Activated T-helper 2 cell treated with anti-CD3 and anti-CD28 coated beads, Interferon-gamma antibody, Interleukin-2, Interleukin-4, amounts not matched to agents 10 μg/mL and 5 μg/mL and 100 μg/mL, durations not matched to agents 14 hours and 24 hours and 36 hours (primary cell): ENCODE measurements at places on chromosomes 1 and 21. TPM values are rescaled to one million over a fixed set of nuclear protein-coding genes. Genes with fewer than 3 reads are reported as not detected.
A peak's percentile ranks its signal among the peaks of the same experiment; 100 is the strongest.

- H3K4me1 ChIP-seq = peaks cover 26% of the 10 kb centered on the region
- no peaks in the 10 kb centered on the region for H3K27me3 ChIP-seq
- peaks cover 74% of the 10 kb centered on the region for H3K36me3 ChIP-seq
- no peak overlapping the region for H3K27ac ChIP-seq
- DNase-seq = no peak
- no peak overlapping the region for H3K4me3 ChIP-seq
Observed at GRCh38 chr21:25756190-25756932, 21.6 kb downstream of the GABPA start.

RIMKLA gene
- 5.2 and 5.3 TPM in 2 replicates for total RNA-seq

NFIA gene
- 1.4 and 1.5 TPM in 2 replicates for total RNA-seq

- H3K27ac ChIP-seq = no peak overlapping the region
- no peaks in the 10 kb centered on the region for H3K4me1 ChIP-seq
- H3K27me3 ChIP-seq = peaks cover 6% of the 10 kb centered on the region
- H3K36me3 ChIP-seq = no peaks in the 10 kb centered on the region
- no peak overlapping the region for H3K4me3 ChIP-seq
- no peak for DNase-seq
Observed at GRCh38 chr1:26330276-26330675, 12.5 kb downstream of the CD52 start.

HSPB7 gene
- not detected in 2 replicates for total RNA-seq

DNA sequence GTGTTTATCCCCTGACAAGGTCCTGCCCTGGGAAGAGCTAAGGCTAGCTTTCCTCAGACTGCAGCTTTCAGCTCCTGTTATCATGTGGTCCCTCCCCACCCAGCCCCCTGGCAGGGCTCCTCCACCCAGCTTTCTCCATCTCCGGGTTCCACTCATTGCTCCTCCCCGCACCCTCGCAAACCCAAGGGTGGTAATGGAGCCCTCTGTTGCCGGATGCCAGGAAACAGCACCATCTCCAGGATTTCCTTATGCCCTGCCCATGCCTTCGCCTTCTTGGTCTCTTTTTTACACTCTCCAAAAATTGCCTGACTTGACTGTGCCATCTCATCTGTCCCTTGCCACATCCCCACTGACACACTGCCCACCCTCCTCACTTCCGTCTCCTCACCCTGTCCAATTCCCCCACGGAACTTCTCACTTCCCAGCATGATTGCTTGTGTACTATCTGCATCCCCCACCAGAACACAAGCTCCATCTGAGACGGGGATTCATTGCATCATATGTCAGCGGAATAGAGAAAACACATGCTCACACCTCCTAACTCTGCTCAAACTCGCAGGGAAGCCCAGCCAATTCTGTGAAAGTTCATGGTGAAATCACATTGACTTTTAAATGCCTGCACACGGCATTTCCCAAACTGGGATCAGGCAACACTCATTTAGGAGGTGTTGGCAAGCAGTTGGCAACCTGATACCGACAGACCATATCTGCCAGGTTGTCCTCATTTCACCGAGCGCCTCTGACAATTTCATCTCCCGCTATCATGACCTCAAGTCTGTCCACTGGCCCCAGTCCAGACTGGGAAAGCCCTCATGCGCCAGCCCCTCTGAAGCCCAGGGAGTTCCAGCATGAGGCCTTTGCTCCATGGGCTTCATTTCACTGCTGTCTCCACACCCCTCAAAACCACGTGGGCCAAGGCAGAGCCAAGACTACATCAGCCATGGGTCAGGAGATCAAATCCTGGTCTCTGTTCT lies 201.1 kb downstream of the MATN1 start:
- H3K4me1 ChIP-seq = no peaks in the 10 kb centered on the region
- H3K27me3 ChIP-seq = no peaks in the 10 kb centered on the region
- DNase-seq = no peak
- H3K36me3 ChIP-seq = no peaks in the 10 kb centered on the region

DNA sequence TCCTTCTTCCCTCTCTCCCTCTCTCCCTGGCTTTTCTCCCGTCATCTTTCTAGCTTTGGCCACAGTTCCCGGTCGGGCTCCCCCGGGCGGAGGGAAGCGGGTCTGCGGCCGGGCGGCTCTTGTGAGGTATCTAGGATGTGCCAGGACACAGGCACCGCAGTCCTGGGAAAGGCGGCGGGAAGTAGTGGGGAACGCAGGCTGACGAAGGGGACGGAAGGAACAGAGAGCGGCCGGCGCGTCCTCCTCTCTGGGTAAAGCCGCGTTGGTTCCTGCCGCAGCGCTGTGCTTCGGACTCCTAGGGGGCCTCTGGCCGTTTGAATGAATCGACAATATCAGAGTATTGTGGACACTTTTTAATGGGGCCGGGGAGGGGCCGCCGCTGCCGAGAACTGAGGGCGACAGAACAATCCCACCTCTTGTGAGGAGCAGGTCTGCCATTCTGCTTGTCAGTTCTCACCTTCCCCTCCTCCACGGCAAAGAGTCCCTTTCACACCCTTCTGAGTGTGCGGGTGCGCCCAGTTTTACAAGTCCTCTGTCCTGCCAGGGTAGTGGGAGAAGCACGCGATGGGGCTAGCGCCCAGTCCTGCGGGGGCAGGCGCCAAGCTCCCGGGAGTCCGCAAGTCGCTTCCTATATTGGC lies 1.2 kb upstream of the LHX9 start:
- H3K4me3 ChIP-seq = peak overlapping the region; percentile 79
- H3K36me3 ChIP-seq = no peaks in the 10 kb centered on the region
- H3K4me1 ChIP-seq = peaks cover 74% of the 10 kb centered on the region
- no peak for DNase-seq
- peaks cover 98% of the 10 kb centered on the region for H3K27me3 ChIP-seq

DNA sequence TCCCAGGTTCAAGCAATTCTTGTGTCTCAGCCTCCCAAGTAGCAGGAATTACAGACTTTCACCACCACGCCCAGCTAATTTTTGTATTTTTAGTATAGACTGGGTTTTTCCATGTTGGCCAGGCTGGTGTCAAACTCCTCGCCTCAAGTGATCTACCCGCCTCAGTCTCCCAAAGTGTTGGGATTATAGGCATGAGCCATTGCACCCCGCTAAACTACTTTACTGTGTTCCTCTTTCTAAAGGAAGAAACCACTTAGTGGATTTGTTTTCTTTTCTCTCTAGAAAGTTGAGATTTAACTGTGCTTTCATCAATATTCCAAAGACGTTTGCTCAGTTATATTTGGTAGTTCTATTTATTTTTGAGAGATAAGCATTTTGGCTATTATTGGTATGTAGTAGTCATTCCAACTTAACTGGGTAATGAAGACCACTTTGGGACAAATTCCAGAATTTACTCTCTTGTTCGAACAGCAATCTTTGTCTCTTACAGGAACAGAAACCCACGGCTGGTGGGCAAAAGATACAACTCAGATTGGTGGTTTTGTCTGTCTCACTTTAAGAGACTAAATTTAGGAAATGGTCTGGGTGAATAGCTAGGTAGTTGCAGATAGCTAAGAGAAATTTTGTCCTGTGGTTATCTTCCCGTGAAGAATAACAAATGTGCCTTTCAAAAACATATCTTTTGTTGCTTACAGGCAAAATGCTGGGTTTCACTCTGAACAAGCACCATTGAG lies 103.5 kb upstream of the CD55 start:
- H3K4me1 ChIP-seq = peaks cover 6% of the 10 kb centered on the region
- H3K27me3 ChIP-seq = peaks cover 2% of the 10 kb centered on the region
- no peaks in the 10 kb centered on the region for H3K36me3 ChIP-seq
- no peak overlapping the region for H3K27ac ChIP-seq
- DNase-seq = no peak

- no peak overlapping the region for H3K27ac ChIP-seq
- DNase-seq = no peak
- H3K27me3 ChIP-seq = peaks cover 4% of the 10 kb centered on the region
- no peak overlapping the region for H3K4me3 ChIP-seq
- no peaks in the 10 kb centered on the region for H3K36me3 ChIP-seq
Observed at GRCh38 chr1:44693159-44693558, 18.6 kb downstream of the ARMH1 start.

DNA sequence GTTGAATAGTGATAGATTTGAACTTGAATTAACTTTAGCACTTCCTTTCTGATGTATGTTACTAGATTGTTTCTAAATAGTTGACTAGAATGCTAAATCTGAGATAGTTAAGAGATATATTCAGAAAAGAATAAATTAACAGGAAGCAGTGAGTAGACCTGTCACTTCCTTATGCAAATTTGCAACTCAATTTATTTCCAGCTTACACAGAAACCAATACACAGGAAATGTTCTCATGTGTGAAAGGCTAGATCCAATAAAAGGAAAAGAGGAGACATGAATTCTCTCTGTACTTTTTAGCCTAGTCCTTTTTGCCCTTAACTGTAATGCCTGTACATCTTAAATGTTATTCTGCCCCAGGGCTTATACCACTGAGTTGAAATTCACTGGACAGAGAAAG lies 522.3 kb downstream of the COL11A1 start:
- DNase-seq = no peak
- H3K4me3 ChIP-seq = no peak overlapping the region
- no peaks in the 10 kb centered on the region for H3K4me1 ChIP-seq
- H3K36me3 ChIP-seq = no peaks in the 10 kb centered on the region

GRCh38 chr1:3940081-3940753 lies 40.1 kb upstream of the C1orf174 start:
- no peaks in the 10 kb centered on the region for H3K4me1 ChIP-seq
- H3K36me3 ChIP-seq = no peaks in the 10 kb centered on the region
- no peak for DNase-seq
- no peaks in the 10 kb centered on the region for H3K27me3 ChIP-seq
- H3K4me3 ChIP-seq = no peak overlapping the region

FMO2 gene
- total RNA-seq = not detected in 2 replicates

CCDC190 gene
- not detected in 2 replicates for total RNA-seq
